ENCODE measurements at places on chromosomes 2 and 18.

DNA sequence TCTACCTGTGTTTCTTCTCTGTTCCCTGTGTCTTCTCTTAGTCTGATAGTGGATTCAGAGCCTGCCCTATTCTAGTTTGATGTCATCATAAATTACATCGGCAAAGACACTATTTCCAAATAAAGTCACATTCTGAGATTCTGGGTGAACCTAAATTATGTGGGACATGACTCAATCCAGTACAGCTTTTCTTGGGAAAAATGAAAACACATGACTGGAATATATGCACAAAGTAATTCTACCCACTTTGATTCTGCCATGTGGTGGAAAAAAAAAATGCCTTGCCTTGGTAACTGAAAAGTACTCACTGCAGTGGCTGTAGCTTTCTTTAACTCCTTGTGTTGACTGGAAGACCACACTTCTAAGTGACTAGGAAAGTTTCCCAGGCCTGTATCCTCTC is 73.7 kb downstream of the LRATD1 start:
- DNase-seq = no peak

DNA sequence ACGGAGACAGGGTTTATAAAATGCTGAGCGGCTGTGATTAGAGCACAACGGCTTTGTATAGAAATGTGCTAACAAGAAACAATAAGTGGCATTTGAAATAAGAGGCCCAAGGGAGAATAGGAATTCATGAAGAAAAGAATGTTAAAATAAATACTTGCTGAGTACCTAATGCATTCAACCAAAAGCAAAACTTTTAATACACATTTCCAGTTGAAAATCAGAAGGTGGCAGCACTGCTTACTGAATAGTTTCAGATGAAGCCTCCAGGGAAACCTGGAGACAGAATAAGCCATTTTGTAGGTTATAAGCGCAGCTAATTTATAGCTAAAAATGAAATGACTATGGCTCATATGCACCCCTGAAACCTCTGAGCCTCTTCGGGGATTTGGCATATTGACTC is 286.6 kb downstream of the DPP10 start:
- no peak for DNase-seq

DNA sequence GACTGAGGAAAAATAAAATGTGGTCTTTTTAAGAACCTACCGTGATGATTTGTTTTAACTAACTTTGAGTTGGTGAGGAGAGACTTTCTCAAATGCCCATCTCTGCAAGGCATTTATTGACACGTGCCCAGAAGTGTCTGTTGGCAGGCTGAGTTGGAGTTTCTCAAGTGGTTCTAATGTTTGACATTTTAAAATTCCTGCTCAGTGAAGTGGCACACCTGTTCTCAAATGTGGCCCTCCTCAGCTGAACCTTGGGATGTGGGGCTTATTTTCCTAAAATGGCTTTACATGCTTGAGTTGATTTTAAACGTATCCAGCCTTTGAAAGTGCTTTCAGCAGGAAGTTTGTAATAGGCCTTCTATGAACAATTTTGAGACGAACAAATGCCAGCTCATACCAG is 876 bp upstream of the CAVIN2 start:
- DNase-seq = no peak

GRCh38 chr2:25615386-25615785 is 58.0 kb downstream of the DTNB start:
- no peak for DNase-seq

- DNase-seq = no peak
These were observed 11.8 kb downstream of the SLC25A12 start for GRCh38 chr2:171882089-171882769.

- no peak for DNase-seq
These were observed 276.0 kb upstream of the TRIB2 start for GRCh38 chr2:12440731-12441130.

All from cerebellar cortex (tissue), 1 donor.